Ureter (tissue), 1 donor: ENCODE measurements at places on chromosomes 13 and 19. TPM values are rescaled to one million over a fixed set of nuclear protein-coding genes. Genes with fewer than 3 reads are reported as not detected.

Gene CACNA1A
- total RNA-seq: 2.2 TPM

Gene VN1R2
- not detected for total RNA-seq

Gene PTH2
- total RNA-seq: not detected

Gene GRIK5
- total RNA-seq: 6.9 TPM

Gene VSTM2B
- total RNA-seq: not detected

Gene PCDH17
- 8.1 TPM for total RNA-seq

Gene RASGRP4
- 1.7 TPM for total RNA-seq

Gene C2CD4C
- total RNA-seq: 1.1 TPM

Gene VSTM1
- not detected for total RNA-seq

Gene NLRP9
- total RNA-seq: not detected

Gene ZNF730
- 3.3 TPM for total RNA-seq

Gene ZSCAN4
- 1.7 TPM for total RNA-seq

Gene SSBP4
- total RNA-seq: 74.7 TPM

Gene LRRC4B
- total RNA-seq: 4.7 TPM

Gene IL4I1
- 1.9 TPM for total RNA-seq

Gene STARD13
- total RNA-seq: 50.1 TPM

Gene GPR12
- 0.65 TPM for total RNA-seq

Gene AZU1
- not detected for total RNA-seq

Gene ZNF584
- 11.5 TPM for total RNA-seq

Gene TLE6
- 3.6 TPM for total RNA-seq

Gene PTBP1
- total RNA-seq: 374 TPM

Gene IFNL3
- not detected for total RNA-seq
